Dermis blood vessel endothelial cell (primary cell): ENCODE measurements at places on chromosomes 12 and 14. TPM values are rescaled to one million over a fixed set of nuclear protein-coding genes. Genes with fewer than 3 reads are reported as not detected.

Gene NUAK1
- total RNA-seq = 73.9 and 158 TPM in 2 replicates

Gene NCKAP5L
- total RNA-seq = 12.8 and 14.0 TPM in 2 replicates

Gene CMA1
- not detected in 2 replicates for total RNA-seq

Gene CLEC9A
- total RNA-seq = not detected in 2 replicates

Gene CCDC196
- not detected in 2 replicates for total RNA-seq

Gene APOLD1
- total RNA-seq = 35.6 and 63.8 TPM in 2 replicates

Gene KLRK1
- not detected in 2 replicates for total RNA-seq

Gene PPP1CC
- total RNA-seq = 113 and 153 TPM in 2 replicates

Gene KRT4
- total RNA-seq = not detected in 2 replicates

Gene SERPINA12
- total RNA-seq = not detected in 2 replicates

Gene ADAM21
- total RNA-seq = 0.17 and 0.33 TPM in 2 replicates

Gene ZDHHC17
- 65.1 and 68.6 TPM in 2 replicates for total RNA-seq

Gene ART4
- total RNA-seq = 53.1 and 55.7 TPM in 2 replicates

Gene C12orf54
- not detected in 2 replicates for total RNA-seq

Gene SOCS4
- total RNA-seq = 21.4 and 25.5 TPM in 2 replicates

Gene RHOF
- total RNA-seq = 6.1 and 6.5 TPM in 2 replicates

Gene RDH5
- total RNA-seq = 0.74 and 2.2 TPM in 2 replicates

Gene ASPG
- under 0.01 TPM in 1 of 2 replicates, not detected in the other for total RNA-seq

Gene FAM222A
- total RNA-seq = 0.17 and 0.65 TPM in 2 replicates

Gene TAS2R19
- total RNA-seq = 4.0 and 9.2 TPM in 2 replicates

Gene HSP90AA1
- total RNA-seq = 663 and 684 TPM in 2 replicates

Gene ARHGEF25
- total RNA-seq = 0.68 and 0.74 TPM in 2 replicates

Gene VRTN
- not detected in 2 replicates for total RNA-seq

Gene ENDOU
- 0.05 TPM in 1 of 2 replicates, not detected in the other for total RNA-seq

Gene PTPRR
- total RNA-seq = 0.33 TPM in 1 of 2 replicates, not detected in the other

Gene PMEL
- total RNA-seq = 0.37 and 1.5 TPM in 2 replicates

Gene L3HYPDH
- 16.6 and 41.4 TPM in 2 replicates for total RNA-seq

Gene C3AR1
- 0.09 TPM in 1 of 2 replicates, not detected in the other for total RNA-seq

Gene NAA30
- total RNA-seq = 31.7 and 34.7 TPM in 2 replicates

Gene INHBC
- not detected in 2 replicates for total RNA-seq

Gene SPTB
- total RNA-seq = under 0.01 and 0.05 TPM in 2 replicates

Gene TRIM9
- total RNA-seq = not detected in 2 replicates

Gene LRRC43
- total RNA-seq = 0.85 and 1.2 TPM in 2 replicates

Gene AICDA
- total RNA-seq = not detected in 2 replicates

Gene RD3L
- total RNA-seq = not detected in 2 replicates

Gene KCNC2
- total RNA-seq = not detected in 2 replicates

Gene TEX52
- not detected in 2 replicates for total RNA-seq

Gene FAM186B
- total RNA-seq = 0.19 and 0.34 TPM in 2 replicates

Gene ADAMTS20
- total RNA-seq = not detected in 2 replicates

Gene PLCZ1
- not detected in 2 replicates for total RNA-seq

Gene NDRG2
- 3.3 and 3.6 TPM in 2 replicates for total RNA-seq

Gene NPC2
- 205 and 322 TPM in 2 replicates for total RNA-seq

Gene TECPR2
- 14.6 and 25.4 TPM in 2 replicates for total RNA-seq

Gene FMNL3
- 101 and 121 TPM in 2 replicates for total RNA-seq

Gene MMAB
- 14.0 and 26.9 TPM in 2 replicates for total RNA-seq

Gene GPX2
- total RNA-seq = not detected in 2 replicates

Gene GSC
- total RNA-seq = not detected in 2 replicates

Gene LIN7A
- 0.19 and 1.2 TPM in 2 replicates for total RNA-seq

Gene RESF1
- total RNA-seq = 94.6 and 110 TPM in 2 replicates

Gene HSPB8
- 3.4 and 5.1 TPM in 2 replicates for total RNA-seq

Gene KCNK10
- total RNA-seq = not detected in 2 replicates

Gene IGF1
- 0.34 and 1.0 TPM in 2 replicates for total RNA-seq
